Lower leg skin (tissue), 4 donors: ENCODE measurements at places on chromosomes 5 and 9.

DNA sequence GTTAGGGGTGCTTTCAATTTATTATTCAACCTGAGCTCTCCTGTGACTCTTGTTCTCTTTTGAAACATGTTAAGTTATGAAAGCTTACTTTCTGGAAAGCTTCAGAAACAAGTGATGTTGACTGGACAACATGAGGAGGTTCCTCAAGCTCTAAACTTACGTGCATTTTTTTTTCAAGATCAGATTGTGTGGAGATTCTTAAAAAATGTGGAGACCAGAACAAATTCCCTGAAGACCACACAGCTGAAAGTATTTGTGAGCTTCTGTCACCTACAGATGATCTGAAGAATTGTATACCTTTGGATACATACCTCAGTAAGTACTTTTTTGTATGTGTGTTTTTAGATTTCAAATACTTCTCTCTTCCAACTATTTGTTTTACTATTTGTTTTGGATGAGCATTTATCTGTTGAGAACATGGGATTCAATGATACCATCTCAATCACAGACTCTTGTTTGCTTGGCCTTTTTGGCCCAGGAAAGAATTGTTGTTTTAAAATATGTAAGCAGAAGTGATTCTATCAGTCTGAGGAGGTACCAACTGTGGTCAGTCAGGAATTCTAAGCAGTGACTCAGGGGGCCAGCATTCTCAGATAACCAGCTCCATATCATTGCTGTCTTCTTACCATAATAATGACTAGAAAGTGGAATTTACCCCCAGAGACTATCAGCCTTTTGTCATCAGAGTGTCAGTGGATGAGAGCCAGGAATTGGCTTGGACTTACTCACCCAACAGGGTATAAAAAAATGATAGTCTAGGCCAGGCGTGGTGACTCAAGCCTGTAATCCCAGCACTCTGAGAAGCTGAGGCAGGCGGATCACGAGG lies 34.4 kb upstream of the GLIPR2 start:
- DNase-seq, result no peak

DNA sequence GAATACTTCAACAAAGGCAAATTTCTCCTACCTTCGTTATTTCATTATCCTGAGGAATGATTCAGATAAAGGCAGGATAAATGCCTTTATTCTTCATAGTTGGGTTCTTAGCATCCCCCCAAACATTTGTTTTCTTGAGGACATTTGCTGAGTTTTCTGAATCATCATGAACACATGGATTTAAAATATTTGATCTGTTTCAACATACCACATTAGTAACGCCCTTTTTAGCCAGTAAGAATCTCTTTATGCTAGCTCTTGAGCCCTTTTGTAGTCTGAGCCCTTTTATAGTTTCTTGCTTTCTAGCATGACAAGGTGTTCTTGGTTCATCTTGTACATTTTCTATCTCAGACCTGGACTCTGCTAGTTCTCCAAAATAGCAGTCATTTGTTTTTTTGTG lies 27.9 kb downstream of the SKIC3 start:
- no peak for DNase-seq

DNA sequence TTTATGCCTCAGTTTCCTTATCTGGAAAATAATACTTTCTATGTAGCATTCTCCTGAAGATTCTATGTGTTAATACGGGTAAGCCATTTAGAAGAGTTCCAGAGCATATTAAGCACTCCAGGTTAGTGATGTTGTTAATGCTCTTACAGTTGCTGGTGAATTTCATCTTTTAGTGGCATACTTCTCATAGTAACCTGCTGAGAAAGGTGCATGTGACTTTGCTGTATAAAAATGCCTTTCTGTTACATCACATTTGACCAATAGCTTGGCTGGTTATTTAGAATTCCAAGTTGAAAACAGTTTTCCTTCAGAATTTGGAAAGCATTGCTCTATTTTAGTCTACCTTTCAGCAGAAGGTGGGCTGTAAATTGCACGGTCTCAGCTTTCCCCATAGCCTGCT lies 27.2 kb downstream of the GCNT1 start:
- no peak for DNase-seq

GRCh38 chr5:151675611-151676313 lies 11.0 kb downstream of the SPARC start:
- no peak for DNase-seq

GRCh38 chr5:138138949-138139780 lies at the start of gene NME5:
Gene NME5, minus strand, starts transcription at chr5:138139428. Its CDS starts 648 bp downstream, at chr5:138138780.
- no peak for DNase-seq

DNA sequence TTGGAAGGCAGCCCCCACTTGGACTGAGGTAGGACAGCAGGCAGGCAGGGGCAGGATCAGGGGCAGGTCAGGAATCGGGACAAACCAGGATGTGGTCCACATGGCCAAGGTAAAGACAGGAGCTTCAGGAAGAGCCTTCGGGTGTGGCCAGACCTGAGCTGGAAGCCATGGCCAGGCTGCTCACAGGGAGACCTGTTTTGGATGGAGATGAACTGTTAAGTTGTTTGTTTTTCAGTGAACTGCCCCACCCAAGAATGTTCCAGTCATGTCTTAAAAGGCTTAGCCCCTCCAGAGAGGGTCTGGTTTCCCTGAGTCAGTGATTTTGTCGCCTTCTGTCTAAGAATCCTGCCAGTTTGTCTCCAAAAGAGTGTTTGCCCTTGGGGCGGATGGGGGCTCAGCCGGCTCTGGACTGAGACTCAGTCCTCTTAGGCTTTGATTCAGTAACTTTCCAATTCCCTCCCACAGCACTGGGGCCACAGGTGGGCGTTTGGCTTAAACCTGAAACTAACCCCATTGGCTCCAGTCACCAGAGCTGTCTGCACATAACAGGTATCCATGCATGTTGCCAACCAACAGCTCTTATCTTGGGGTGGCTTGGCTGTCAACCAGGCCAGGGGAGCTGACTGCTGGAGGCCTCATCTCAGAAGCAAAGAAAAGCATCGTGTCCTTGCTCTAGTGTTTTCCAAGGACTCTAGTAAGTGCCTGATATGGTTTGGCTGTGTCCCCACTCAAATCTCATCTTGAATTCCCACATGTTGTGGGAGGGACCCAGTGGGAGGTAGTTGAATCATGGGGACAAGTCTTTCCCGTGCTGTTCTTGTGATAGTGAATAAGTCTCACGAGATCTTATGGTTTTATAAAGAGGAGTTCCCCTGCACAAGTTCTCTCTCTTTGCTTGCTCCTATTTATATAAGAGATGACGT lies 11.3 kb upstream of the ANKH start:
- no peak for DNase-seq

GRCh38 chr9:109012009-109012875 lies 1.1 kb downstream of the CTNNAL1 start:
- DNase-seq, result peak; percentile 91

- DNase-seq, result no peak
These were observed 78.3 kb downstream of the ADAMTS16 start for GRCh38 chr5:5218396-5218795.

- DNase-seq, result no peak
These were observed 10.1 kb downstream of the KCNV2 start for GRCh38 chr9:2727374-2727773.

DNA sequence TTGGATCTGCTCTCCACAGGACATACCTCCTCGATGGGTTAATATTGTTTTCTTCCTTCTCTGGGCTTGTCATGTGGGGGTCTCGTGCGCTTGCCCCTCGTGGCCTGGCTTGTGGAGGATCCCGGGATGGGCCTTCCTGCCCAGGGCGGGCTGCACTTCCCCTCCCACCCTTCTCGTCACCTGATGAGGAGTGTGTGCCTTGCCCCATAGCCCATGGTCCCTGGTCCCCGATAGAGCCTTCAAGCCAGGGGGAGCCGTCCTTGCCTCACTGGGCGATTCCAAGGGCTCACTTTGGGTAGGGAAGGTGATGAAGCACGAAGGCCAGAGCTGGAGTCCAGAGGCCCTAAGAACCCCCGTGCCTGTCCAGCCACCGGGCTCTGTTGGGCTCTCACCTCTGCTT lies 28.7 kb downstream of the DYNC2I2 start:
- no peak for DNase-seq

DNA sequence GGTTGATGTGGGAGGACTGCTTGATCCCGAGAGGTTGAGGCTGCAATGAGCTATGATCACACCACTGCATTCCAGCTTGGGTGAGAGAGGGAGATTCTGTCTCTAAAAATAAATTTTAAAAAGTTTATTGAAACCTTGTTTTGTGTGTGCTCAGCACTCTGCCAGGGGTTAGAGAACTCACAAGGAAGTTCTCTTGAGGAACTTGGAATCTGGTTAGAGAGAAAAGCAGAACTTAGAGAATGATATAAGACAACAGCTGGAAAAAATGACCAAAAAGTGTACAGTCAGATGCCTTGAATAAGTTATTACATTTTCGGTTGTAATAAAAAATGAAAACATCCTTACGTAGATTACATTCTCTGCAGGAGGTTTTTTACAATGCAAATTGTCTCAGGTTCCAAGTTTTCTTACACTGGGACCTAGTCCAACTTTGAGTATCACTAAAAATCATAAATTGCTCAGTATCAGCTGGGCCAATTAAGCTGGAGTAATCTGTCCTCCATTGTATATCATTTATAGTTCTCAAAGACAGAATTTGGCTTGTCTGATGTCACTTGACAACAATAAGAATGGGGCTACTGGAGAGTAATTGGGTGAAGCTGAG lies 21.7 kb upstream of the TENT2 start:
- no peak for DNase-seq

DNA sequence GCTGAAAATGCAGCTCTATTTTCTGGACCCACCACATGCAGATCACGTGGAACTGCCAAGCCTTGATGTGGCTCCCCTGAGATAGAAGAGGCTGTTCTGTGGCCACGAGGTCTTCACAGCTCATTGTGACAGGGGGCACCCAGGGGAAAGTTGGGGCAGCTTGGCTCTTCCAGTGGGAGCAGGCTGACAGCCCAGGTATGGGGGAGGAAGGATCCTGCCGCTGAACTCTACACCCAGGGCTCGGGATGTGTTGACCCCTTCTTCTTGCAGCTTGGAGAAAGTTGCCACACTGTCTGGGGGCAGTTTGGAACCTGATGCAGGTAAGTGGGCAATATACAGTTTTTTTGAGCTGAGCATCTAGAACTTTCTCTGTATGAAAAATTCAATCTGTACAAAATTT lies 133.6 kb upstream of the PITX1 start:
- no peak for DNase-seq

- no peak for DNase-seq
These were observed 237.4 kb upstream of the PIK3R1 start for GRCh38 chr5:67978171-67978570.

DNA sequence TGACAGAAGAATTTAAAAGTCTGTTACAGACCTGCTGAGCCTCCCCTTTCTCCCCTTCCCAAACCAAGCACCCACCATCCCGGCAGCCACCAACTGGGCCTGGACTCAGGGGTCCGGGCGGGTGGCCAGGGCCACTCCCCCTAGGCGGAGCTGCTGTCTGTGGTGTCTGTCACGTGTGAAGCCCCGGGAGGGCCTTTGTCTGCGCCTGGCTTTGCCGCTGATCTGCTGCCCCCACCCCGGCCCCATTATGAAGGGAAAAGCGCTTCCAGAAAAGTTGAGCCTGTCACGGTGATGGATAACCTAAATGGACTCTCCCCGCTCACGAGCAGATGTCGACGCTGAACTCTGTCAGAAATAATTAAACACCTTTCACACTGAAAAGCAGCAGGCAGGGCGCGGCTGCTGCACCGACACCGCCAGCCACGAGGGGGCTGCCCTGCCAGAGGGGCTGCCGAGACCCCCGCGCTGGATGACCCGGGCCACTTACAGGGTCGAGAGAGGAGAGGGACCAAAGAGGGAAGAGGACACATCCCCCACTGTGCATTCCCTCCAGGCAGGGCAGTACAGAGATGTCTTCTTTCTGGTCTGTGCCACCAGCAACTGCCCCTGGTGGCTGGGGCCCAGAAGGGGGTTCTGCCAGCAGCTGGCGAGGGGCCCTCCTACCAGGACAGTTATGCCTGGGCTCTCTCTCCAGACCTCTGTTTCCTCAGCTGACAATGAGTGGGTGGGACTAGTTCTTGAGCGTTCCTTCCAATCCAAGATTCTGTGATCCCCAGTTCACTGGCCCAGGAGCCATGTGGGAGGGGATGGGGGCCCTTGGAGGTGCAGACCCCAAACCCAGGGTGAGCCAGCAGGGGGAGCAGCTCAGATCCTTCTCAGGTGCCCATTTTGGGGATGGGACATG lies 36.0 kb upstream of the BARHL1 start:
- no peak for DNase-seq

- no peak for DNase-seq
These were observed 67.6 kb downstream of the ANKRD33B start for GRCh38 chr5:10631316-10631996.

GRCh38 chr9:37650299-37650872 lies 368 bp upstream of the FRMPD1 start:
- no peak for DNase-seq

DNA sequence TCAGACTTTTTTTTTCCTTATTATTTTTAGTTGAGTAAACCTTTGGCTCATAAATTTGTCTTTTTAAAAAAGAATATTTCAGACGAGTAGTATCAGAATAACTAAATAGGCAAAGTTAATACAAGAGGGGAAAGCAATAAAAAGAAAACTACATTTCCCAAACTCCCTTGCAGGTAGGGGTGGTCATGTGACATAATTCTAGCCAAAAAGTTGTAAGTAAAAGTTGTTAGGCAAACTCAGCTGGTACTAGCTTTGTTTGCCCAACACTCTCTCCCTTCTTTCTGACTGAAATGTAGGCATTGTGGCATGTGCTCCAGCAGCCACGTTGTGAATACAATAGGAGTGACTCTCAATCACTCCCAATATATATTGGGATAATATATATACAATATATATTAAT lies 20.9 kb downstream of the GIN1 start:
- DNase-seq, result no peak
